B cell (primary cell): ENCODE measurements at places on chromosomes 5 and 9.

GRCh38 chr9:133280392-133280791, 5.4 kb upstream of the ABO start:
- no peak for DNase-seq

GRCh38 chr9:68653141-68653595, 51.9 kb upstream of the PIP5K1B start:
- DNase-seq, result no peak

GRCh38 chr9:135726138-135726853, 24.3 kb downstream of the KCNT1 start:
- no peak for DNase-seq

GRCh38 chr5:52702877-52703276, 84.8 kb upstream of the ITGA1 start:
- no peak for DNase-seq

- no peak for DNase-seq
Observed at GRCh38 chr9:81537964-81538363, 151.4 kb downstream of the TLE1 start.

GRCh38 chr9:111451570-111451969, 32.6 kb downstream of the ECPAS start:
- no peak for DNase-seq

DNA sequence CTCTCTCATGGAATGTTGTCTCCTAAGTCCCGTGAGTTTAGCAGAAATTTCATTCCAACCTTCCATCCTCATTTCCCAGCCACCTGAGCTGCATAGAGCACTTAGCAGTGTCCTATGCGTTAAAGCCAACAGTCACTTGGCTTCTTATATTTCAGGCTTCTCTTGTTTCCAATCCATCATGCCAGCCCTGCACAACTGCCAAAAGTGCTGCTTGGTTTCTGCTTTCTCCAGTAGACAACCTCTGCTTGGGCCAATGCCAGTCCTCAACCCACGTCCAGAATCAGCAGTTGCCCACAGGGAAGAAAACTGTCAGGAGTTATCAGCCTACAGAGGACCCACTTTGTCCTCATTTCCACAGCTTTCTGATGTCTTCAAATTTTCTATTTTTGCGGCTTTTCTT, 42.5 kb downstream of the KCNIP1 start:
- DNase-seq, result no peak
